ENCODE measurements at places on chromosomes 4 and X. TPM values are rescaled to one million over a fixed set of nuclear protein-coding genes. Genes with fewer than 3 reads are reported as not detected.

The NWD2 gene
- polyA plus RNA-seq, result not detected

The DOK7 gene
- polyA plus RNA-seq, result 2.3 TPM

The HSFX2 gene
- polyA plus RNA-seq, result 0.41 TPM

The TEX11 gene
- polyA plus RNA-seq, result not detected

The LARP7 gene
- polyA plus RNA-seq, result 29.3 TPM

The WDFY3 gene
- polyA plus RNA-seq, result 35.9 TPM

The RASSF6 gene
- 1.3 TPM for polyA plus RNA-seq

The HSPA4L gene
- 1.5 TPM for polyA plus RNA-seq

The GYG2 gene
- polyA plus RNA-seq, result 0.70 TPM

The EPGN gene
- 3.0 TPM for polyA plus RNA-seq

The CPLX1 gene
- polyA plus RNA-seq, result 1.1 TPM

The PDS5A gene
- 22.4 TPM for polyA plus RNA-seq

The ARAP2 gene
- polyA plus RNA-seq, result 7.6 TPM

The PAK3 gene
- polyA plus RNA-seq, result 0.10 TPM

The OTUD6A gene
- polyA plus RNA-seq, result not detected

The AMOT gene
- polyA plus RNA-seq, result 0.79 TPM

The KCNIP4 gene
- polyA plus RNA-seq, result not detected

The ARHGEF38 gene
- 2.0 TPM for polyA plus RNA-seq

The AIMP1 gene
- polyA plus RNA-seq, result 28.7 TPM

The GNRHR gene
- polyA plus RNA-seq, result not detected

The ALB gene
- 0.07 TPM for polyA plus RNA-seq

The MSANTD1 gene
- polyA plus RNA-seq, result 0.35 TPM

The ODAPH gene
- polyA plus RNA-seq, result 0.02 TPM

The RHOH gene
- 1.2 TPM for polyA plus RNA-seq

The GPR82 gene
- 0.24 TPM for polyA plus RNA-seq

The PLXNB3 gene
- polyA plus RNA-seq, result 1.2 TPM
